ENCODE measurements at places on chromosomes 16 and 17. TPM values are rescaled to one million over a fixed set of nuclear protein-coding genes. Genes with fewer than 3 reads are reported as not detected.

GRCh38 chr16:55656691-55657092, 904 bp downstream of the SLC6A2 start:
- DNase-seq, result no peak

GRCh38 chr16:60642956-60643355, 1393.3 kb downstream of the CDH8 start:
- DNase-seq, result no peak

- DNase-seq, result no peak
These were observed 107.0 kb upstream of the CACNG3 start for GRCh38 chr16:24149102-24149501.

DNA sequence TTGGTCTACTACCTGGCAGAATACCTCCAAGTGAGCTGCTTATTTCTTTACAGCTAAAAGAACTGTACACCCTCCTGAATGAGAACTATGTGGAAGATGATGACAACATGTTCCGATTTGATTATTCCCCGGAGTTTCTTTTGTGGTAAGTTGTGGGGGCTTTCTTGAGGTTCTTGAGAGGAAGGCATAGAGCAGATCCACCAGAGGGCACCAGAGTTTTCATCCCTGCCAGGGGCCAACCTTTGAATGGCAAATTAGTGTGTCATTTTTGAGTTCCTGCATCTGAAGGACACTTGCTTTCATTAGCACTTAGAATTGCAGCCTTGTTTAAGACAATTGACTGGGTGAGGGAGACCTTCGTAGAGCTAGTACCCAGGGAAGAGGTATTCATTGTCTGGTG, 35.0 kb downstream of the NMT1 start:
- no peak for DNase-seq

DNA sequence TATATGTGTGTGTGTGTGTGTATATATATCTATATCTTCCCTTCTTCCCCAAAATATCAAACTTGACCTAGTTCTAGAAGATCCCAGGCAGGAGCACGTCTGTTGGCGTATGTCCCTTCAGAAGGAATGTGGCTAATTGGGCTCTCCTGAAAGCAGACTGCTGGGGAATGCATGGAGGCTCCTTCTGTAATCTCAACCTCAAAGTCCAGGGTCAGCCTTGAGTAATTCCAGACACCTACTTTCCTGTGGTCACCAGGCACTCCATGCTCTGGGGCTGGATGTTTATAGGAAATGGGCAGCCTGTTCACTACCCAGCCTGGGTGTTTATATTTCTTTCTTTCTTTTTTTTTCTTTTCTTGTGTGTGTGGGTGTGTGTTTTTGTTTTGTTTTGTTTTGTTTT, 13.4 kb downstream of the BCO1 start:
- DNase-seq, result no peak

DNA sequence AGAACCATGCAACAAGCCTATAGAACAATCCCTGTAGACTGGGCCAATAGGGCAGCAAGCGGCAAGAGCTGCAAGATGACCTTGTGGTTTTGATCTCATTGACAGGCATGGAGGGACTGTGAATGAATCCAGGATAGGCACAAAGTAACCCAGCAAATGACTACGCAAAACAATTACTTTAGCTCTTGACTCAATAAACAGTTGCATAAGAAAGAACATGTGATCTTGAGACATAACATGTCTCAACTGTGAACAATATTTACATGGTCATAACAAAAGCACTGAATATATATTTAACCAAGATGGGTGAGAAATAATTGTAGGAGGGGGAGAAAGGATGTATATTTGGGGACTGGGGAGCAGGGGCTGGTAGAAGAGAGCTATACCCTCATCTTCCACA, 313.7 kb upstream of the CDH5 start:
- no peak for DNase-seq

GRCh38 chr17:63395075-63395805, 50.9 kb downstream of the CYB561 start:
- peak; percentile 75 for DNase-seq

The AKAP10 gene
- total RNA-seq, result 21.5 TPM

- peak; percentile 18 for DNase-seq
These were observed 66.6 kb downstream of the CNTNAP4 start for GRCh38 chr16:76343769-76344168.

DNA sequence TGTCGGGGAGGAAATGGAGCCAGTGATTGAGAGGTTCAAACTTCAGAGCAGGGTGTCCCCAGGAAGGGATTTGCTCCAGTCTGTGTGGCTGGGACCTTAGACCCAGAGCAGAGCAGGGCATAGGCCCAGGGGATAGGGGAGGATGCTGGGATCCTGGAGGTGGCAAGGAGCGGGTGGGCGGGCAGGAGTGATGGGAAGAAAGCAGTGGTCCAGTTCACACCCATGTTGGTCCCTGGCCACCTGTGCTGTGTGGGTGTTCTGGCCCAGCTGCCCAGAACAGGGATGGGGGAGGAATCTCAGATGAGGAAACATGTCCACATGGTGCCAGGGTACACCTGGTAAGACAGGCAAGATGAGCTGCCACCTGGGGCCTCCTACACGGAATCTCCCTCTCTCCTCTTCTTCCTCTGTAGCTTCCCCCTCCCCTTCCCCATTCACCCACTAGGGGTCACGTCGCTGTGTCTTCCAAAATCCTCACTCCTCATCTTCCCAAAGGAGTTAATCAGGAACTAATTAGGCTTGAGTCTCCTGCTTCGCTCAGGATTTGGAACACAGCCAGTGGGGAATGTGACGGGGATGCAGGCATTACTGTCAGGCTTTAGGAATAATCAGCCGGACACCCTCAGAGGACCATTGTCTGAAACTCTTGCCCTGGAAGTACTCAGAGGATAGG, 2.3 kb downstream of the BEAN1 start:
- no peak for DNase-seq

DNA sequence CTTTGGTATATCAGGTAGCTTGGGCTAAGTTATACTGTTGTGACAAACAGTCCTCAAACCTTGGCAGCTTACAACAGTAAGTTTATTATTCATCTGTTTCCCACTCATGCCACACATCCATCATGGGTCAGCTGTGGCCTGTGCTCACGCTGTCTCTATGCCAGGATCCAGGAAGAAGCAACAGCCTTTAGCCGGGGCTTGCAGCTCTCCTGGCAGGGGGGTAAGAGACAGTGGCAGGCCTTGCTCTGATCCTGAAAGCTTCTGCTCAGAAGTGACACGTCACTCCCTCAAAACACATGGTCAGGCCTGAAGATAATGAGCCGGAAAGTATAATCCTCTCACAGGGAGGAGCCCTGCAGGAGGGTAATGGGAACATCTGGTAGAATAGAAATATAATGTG, 377.6 kb downstream of the CPPED1 start:
- peak; percentile 40 for DNase-seq
